HFFc6 (cell line): ENCODE measurements at places on chromosomes 7 and 10. TPM values are rescaled to one million over a fixed set of nuclear protein-coding genes. Genes with fewer than 3 reads are reported as not detected.

DNA sequence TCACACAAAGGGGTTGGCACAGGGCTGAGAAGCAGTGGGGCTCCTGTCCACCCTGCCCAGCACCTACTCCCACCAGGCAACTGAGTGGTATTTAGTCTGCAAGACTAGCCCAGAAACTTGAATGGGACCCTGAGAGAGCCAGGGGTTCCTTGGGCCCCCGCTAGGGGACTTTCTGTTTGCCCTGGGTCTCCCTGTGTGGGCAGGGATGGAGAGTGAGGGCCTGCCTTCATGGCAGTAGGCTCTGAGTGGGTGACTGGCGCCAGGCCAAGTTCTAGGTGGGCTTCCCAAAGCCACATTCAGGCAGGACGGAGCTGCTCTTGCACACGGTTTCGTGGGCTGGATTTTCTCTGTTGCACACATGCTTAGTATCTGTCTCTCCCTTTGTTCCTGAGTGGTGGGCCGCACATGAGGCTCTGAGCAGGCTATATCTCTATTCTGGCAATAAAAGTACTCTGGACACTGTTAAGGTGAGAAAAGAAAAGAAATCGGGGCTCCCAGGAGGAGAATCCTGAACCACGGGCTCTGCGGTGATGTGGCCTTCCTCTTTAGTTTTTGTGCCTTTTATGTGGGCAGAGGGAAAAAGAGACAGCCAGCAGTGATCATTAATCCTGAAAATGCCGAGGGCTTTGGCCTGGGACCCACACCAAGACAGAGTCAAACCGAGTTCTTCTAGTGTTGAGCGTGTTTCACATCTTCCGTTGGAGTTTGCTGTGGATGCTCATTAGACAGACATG, 26.9 kb downstream of the IL2RA start:
- peaks cover 8% of the 10 kb centered on the region for H3K36me3 ChIP-seq
- peaks cover 32% of the 10 kb centered on the region for H3K27me3 ChIP-seq
- no peak for DNase-seq
- peaks cover 8% of the 10 kb centered on the region; the same call in 1 of the 2 replicates for H3K4me1 ChIP-seq
- no peak overlapping the region for H3K4me3 ChIP-seq
- H3K27ac ChIP-seq: no peak overlapping the region

HIPK2 gene
- total RNA-seq: 12.8 to 32.6 TPM (median 17.5 TPM) in 3 replicates

NDUFB8 gene
- 155 to 184 TPM (median 181 TPM) in 3 replicates for total RNA-seq

PIK3CG gene
- total RNA-seq: not detected in 3 replicates

DENND10 gene
- 44.4 and 51.3 TPM in 2 replicates for total RNA-seq

GRCh38 chr7:102988088-102988487, 75.3 kb downstream of the LRRC17 start:
- H3K27me3 ChIP-seq: no peaks in the 10 kb centered on the region
- H3K36me3 ChIP-seq: no peaks in the 10 kb centered on the region
- no peak overlapping the region for H3K27ac ChIP-seq

DNA sequence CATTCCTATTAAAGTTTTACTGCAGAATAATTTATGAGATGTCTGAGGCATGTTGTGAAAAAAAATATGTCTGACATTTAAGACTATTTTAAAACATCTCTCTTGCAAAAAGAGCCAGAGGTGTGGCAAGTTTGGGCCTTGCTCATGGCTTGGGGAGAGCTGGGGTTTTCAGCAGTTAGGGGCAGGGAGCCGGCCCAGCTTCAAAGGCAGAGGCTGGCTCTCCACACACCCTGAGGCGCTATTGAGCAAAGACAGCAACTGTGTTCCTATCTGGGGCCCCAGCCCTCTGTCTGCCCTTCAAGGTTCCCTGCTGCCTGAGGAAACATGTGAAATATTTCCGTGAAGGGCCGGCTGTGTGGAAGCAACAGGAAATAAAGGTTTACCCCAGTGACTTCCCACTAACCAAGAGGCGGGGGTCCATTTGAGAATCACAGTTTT, 94.0 kb downstream of the SORBS1 start:
- no peak overlapping the region for H3K27ac ChIP-seq
- H3K4me1 ChIP-seq: no peaks in the 10 kb centered on the region
- H3K27me3 ChIP-seq: peaks cover 18% of the 10 kb centered on the region
- no peak for DNase-seq

DNA sequence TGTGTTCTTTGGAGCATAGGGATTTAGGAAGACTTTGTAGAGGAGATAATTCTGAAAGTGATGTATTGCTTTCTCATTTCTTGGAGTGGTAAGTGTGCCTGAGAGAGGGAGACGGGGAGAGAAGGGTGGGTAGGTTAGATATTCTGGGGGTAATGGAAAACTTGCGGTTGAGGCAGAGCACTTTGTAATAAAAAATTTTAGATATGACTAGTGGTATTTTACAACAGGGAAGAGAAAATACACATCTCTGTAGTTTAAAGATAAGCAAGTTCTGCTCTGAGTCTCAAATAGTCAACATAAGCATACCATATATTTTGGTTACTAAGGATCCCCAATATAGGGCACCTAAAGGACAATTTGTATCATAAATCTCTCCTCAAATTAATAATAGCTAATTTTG, 6.6 kb downstream of the VPS50 start:
- no peaks in the 10 kb centered on the region for H3K4me1 ChIP-seq
- no peaks in the 10 kb centered on the region for H3K27me3 ChIP-seq
- DNase-seq: no peak
- H3K27ac ChIP-seq: no peak overlapping the region
- no peaks in the 10 kb centered on the region for H3K36me3 ChIP-seq

DNA sequence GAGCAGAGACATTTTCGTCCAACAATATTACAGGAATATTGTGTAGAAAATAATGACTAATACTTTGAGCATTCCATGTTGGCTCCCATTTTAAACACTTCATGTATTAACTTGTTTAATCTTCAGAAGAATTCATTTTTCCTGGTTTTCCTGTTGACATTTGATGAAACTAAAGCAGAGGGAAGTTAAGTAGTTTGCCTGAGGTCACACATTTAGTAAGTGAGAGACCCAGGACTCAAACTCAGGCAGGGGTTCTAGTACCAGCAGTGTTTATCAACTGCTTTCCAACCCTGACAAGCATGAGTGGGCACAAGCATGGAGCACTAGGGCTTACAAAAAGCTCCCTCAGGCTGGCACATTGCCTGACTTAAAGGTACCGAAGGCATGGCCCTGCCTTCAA, 719.1 kb downstream of the AUTS2 start:
- H3K4me1 ChIP-seq: no peaks in the 10 kb centered on the region
- H3K27me3 ChIP-seq: no peaks in the 10 kb centered on the region
- H3K36me3 ChIP-seq: no peaks in the 10 kb centered on the region
- no peak for DNase-seq
- H3K4me3 ChIP-seq: no peak overlapping the region

BMPR1A gene
- 45.3 to 47.3 TPM (median 47.2 TPM) in 3 replicates for total RNA-seq

FAM237B gene
- not detected in 3 replicates for total RNA-seq

GRCh38 chr7:20359341-20359963, 28.8 kb downstream of the ITGB8 start:
- no peaks in the 10 kb centered on the region for H3K36me3 ChIP-seq
- no peaks in the 10 kb centered on the region for H3K4me1 ChIP-seq
- DNase-seq: no peak
- no peak overlapping the region for H3K27ac ChIP-seq
- no peaks in the 10 kb centered on the region for H3K27me3 ChIP-seq
- H3K4me3 ChIP-seq: no peak overlapping the region

DNA sequence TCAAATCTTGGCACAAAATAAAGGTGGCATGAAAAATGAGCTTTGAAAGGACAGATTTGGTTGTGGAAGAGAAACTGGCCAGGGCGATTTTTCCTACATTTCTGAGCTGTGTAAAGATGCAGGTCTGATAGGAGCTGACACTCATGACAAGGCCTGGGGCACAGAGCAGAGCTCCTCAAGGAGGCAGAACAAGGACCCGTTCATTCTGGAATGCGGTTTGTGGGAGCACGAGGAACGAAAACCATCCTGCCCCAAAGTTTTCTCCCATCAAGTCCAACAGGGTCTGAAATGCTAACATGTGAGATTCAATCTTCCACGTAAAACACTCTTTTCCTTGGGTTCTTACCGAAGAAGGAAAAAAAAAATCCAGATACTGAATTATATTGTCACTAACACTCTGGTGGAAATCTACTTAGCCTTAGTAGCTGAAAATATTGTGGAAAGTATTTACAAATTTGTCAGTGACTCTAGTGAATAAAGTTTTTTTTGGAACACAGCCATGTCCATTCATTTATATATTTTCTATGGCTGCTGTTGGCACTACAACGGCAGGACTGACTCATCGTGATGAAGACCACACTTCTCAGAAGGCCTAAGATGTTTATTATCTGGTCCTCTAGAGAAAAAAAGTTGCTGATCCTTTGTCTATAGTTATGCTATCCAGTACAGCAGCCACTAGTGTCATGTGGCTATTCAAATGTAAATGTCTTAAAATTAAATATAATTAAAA, 215.7 kb downstream of the BAMBI start:
- H3K36me3 ChIP-seq: peaks cover 5% of the 10 kb centered on the region; the same call in 1 of the 2 replicates
- no peak overlapping the region for H3K27ac ChIP-seq
- H3K4me1 ChIP-seq: no peaks in the 10 kb centered on the region
- DNase-seq: no peak

GRCh38 chr7:69419934-69420333, 178.3 kb upstream of the AUTS2 start:
- H3K36me3 ChIP-seq: no peaks in the 10 kb centered on the region; the same call in none of the 2 replicates
- H3K4me1 ChIP-seq: no peaks in the 10 kb centered on the region
- DNase-seq: no peak
- H3K27ac ChIP-seq: no peak overlapping the region
- H3K27me3 ChIP-seq: no peaks in the 10 kb centered on the region; the same call in 1 of the 2 replicates

DNA sequence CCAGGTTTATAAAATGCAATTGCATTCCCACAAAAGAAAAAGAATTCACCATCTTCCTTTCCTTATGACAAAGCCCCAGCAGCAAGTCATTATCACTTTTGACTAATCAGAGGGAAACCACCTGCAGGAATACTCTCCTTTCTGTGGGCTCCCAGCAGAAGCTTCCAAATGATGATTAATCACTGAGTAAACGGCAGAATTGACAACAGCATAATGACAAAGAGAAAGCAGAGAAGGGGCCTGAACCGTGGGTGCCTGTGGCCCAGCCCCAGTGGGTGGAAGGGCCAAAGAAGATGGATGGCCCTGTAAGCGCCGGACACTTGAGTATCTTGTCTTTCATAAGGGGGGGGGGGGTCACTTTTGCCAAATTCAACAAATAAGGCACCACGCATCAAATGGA, 152.4 kb upstream of the NRBF2 start:
- no peak for DNase-seq
- H3K36me3 ChIP-seq: no peaks in the 10 kb centered on the region
- H3K4me1 ChIP-seq: no peaks in the 10 kb centered on the region
- peaks cover 10% of the 10 kb centered on the region for H3K27me3 ChIP-seq
- no peak overlapping the region for H3K27ac ChIP-seq
- no peak overlapping the region for H3K4me3 ChIP-seq
